ENCODE measurements at places on chromosomes 5 and 9. TPM values are rescaled to one million over a fixed set of nuclear protein-coding genes. Genes with fewer than 3 reads are reported as not detected.

DNA sequence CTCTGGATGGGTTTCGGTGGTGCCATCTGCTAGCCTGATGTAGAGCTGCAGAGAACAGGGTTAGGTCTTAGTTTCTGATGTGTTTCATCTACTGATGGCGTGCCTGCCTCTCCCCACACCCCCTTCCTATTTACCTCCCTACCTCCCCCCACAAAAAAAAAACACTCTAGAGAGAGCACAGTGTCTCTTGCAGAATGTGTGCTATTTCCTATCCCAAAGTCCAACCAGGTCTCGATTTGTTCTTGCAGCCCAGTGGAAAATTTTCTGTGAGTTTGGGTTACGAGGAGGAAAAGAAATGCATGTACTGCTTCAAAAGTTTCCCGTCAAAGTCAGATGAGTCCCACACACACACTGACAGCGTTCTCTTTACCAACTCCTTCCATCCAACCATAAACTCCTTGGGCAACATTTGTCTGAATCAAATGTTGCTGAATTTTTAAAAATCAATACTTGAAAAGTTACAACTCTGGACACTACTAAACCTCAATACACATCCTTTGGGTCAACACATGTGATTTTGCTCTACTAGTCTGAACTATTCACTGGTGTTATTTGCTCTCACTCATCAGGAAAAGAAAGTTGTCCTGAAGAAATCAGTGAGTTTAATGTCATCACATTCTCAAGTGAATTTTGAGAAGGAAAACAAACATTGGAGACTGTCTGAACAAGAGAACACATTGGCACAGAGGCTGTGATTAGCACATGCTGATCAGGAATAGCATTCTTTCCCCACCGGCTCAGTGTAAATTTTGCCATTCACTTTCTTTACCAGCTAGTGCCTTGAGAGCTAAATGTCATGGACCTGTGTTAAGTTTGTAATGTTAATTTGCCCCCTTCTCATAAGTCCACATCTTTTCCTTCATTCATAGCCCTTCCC lies 84.1 kb downstream of the MAMDC2 start:
- no peak for DNase-seq
- no peaks in the 10 kb centered on the region for H3K36me3 ChIP-seq
- H3K4me3 ChIP-seq = no peak overlapping the region
- H3K27ac ChIP-seq = no peak overlapping the region
- H3K4me1 ChIP-seq = no peaks in the 10 kb centered on the region
- H3K27me3 ChIP-seq = no peaks in the 10 kb centered on the region

The QRFP gene
- total RNA-seq = 0.05 TPM

The DENND1A gene
- total RNA-seq = 6.7 TPM

DNA sequence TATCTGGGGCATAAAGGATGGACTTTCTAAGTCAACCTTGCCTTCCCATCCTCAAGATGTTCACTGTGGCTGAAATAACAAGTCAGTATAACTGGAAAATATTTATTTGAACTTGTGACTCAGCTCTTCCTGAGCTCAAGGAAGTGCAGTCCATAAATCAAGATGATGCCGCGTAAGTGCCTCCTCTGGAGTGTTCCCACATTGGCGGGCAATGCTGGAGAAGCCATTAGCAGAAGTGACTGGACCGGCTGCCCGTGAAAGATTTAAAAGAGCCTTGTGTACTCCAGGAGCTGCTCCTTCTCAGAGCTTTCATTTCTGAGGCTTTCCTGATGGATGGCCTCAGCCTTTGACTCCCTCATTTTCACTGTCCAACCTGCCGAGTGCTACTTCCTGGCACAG lies 17.4 kb downstream of the TMOD1 start:
- no peaks in the 10 kb centered on the region for H3K4me1 ChIP-seq
- H3K27ac ChIP-seq = no peak overlapping the region
- no peaks in the 10 kb centered on the region for H3K36me3 ChIP-seq
- no peak for DNase-seq

DNA sequence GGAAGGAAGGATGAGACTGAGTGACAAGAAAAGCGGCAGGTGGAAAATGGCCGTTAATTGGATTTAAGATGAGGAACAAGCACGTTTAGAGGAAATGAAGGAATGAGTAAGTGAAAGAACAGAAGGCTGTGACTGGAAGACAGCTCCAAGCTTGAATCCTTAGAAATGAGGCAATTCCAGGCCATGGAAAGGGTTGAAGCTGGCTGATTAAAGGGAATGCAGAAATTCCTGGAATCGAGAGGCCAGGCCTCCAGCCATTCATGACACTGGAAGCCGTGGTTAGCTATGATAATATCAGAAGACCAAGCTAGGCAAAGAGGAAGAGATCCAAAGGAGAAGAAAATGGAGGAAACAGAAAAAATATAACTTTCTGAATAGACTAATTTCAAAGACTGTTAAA lies 84.2 kb downstream of the ARL15 start:
- no peaks in the 10 kb centered on the region for H3K4me1 ChIP-seq
- DNase-seq = no peak
- no peaks in the 10 kb centered on the region for H3K27me3 ChIP-seq
- H3K27ac ChIP-seq = no peak overlapping the region
- no peak overlapping the region for H3K4me3 ChIP-seq

DNA sequence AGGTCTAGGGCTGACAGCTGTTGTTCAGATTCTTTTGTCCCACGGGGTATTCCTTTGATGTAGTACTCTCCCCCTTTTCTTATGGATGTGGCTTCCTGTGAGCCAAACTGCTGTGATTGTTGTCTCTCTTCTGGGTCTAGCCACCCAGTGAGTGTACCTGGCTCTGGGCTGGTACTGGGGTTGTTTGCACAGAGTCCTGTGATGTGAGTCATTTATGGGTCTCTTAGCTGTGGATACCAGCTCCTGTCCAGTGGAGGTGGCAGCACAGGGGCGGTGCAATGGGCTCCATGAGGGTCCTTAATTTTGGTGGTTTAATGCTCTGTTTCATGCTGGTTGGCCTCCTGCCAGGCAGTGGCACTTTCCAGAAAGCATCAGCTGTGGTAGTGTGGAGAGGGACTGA lies 161.3 kb downstream of the CAVIN4 start:
- no peak for DNase-seq
- H3K4me1 ChIP-seq = no peaks in the 10 kb centered on the region
- H3K27me3 ChIP-seq = no peaks in the 10 kb centered on the region
- no peak overlapping the region for H3K4me3 ChIP-seq
- H3K27ac ChIP-seq = no peak overlapping the region

The TRPM3 gene
- total RNA-seq = 4.6 TPM

DNA sequence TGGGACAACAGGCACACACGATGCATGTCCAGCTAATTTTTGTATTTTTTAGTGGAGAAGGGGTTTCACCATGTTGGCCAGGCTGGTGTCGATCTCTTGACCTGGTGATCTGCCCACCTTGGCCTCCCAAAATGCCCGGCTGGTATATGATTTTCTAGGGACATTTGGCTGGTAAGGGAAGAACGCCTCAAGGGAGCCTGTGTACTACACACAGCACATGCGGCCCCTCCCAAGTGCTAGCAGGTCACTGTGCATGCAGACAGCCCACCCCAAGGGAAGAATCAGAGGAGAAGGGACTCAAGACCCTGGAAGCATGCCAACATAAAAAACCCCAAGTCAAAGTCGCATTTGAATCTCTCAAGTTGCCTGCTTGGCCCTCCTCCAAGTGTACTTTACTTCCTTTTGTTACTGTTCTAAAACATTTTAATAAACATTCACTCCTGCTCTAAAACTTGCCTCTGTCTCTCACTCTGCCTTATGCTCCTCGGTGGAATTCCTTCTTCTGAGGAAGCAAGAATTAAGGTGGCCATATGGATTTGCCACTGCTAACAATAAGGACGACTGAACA lies 24.3 kb upstream of the OTULINL start:
- DNase-seq = no peak
- H3K27me3 ChIP-seq = no peaks in the 10 kb centered on the region
- H3K4me1 ChIP-seq = peaks cover 10% of the 10 kb centered on the region
- H3K4me3 ChIP-seq = no peak overlapping the region
- no peak overlapping the region for H3K27ac ChIP-seq

The ADAMTS13 gene
- 0.94 TPM for total RNA-seq

Measured in thymus (tissue), 14 donors.